NCI-H226 (cell line): ENCODE measurements at places on chromosomes 6 and 20.

DNA sequence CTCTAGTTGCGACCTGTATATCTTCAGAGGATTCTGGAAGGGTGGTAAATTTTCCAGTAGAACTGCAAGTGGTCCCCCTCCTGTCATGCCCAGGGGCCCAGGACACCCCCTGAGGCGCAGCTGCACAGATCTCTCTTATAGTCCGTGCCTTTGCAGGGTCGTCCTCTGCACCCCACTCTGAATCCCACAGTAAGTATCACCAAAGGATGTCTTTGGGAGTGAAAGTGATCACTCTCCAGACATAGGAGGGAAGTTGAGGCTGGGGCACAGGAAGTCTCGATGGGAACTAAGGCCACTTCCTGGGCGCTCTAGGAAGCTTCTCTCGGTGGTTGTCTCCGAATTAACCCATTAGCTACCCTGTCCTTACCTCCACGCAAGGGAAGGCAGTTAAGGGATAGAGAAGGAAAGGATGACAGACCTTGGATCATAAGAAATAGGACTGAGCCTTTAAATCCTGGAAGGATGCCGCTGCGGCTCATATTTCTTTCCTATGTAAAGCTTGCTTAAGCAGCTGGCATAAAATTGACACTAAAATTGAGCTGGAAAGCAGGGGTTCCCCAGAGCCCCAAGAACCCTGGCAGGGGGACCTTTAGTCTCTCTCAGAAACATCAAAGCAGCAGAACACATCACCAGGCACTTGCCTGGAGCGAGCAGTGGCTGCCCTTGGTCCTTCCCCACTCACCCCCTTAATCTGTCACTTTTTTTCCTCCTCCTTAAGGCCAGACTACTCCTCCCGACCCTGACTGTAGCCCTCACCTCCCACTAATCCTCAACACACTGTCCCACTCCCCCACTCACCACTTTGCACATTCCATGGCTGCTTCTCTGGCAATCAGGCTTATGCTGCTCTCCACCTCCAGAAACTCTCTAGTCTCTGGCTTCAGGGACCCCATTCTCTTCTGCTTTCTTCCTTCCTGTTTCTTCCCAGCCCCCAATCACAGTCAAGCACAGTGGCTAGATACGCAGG lies at the start of gene ZKSCAN4:
Gene ZKSCAN4 (minus strand): TSS at position 261 of the 967 bp plus-strand sequence. CDS start 289 bp downstream, outside the sequence.
- DNase-seq: peak; percentile 76

DNA sequence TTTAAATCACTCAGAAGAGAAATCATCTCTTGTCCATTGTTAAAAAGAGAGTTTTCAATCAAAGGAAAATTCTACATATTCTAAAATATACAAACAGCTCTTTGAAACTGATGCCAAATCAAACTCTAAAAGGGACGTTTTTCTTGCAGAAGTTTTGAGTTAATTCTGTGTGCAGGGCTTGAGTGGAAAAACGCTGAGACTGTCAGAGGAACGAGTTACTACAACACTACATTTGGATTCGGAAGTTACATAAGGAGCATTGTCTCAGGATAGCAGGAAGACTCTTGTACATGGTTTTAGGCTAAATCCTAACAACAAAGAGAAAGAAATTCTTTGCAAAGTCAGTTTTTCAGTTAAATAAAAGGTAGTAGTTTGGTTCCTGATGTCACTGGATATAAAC lies 155.7 kb upstream of the SUPT3H start:
- no peak for DNase-seq

DNA sequence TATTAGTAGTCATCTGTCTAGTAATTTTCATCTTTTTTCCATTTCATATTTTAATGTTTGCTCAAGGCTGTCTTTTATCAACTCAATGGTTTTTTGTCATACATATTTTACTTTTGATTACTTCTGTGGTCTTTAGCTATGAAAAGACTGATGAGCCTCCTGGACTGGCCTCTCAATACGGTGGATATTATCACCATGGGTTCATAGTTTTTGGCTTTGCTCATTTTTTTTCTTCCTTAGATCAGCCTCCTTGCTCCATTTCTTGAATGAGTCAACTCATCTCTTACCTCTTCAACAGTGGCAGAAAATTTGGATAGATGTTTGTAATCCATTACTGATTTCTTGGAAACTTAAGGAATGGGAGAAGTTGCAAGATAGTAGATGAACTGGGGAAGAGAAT lies 80.1 kb upstream of the ELOVL5 start:
- peak; percentile 62 for DNase-seq

DNA sequence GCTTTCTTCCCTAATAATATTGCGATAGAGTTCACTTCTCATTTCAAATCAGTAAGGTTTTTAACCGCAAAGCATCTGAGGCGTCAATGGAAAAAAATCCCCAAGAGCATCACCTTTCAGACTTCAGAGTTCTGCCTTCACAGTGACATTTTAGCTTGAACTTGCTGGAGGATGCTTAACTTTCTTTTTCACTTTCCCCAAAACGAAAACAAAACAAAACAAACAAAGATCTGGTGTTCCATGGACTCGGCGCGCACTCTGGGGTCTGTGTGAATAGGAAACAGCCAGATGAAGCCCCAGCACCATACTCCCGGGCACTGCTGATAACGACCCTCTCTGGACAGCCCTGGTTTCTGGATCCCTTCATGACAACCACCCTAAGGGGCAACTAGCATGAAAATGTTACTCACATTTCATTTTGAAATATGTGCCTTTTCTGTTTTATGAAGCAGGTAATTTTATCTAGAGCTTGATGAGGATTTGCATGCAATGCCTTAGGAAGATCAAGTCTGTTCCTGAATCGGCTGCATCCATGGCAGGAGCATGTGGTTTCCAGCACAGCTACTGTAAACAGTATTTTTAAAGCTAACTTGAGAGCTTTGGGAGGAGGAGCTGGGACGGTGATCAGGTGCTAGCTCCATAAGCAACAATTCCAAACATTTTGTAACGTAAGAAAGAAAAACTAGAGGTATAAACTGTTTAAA lies 44.5 kb downstream of the RAMACL start:
- DNase-seq: no peak

- peak; percentile 88 for DNase-seq
Observed at GRCh38 chr6:119147101-119148053, 68.9 kb upstream of the FAM184A start.

DNA sequence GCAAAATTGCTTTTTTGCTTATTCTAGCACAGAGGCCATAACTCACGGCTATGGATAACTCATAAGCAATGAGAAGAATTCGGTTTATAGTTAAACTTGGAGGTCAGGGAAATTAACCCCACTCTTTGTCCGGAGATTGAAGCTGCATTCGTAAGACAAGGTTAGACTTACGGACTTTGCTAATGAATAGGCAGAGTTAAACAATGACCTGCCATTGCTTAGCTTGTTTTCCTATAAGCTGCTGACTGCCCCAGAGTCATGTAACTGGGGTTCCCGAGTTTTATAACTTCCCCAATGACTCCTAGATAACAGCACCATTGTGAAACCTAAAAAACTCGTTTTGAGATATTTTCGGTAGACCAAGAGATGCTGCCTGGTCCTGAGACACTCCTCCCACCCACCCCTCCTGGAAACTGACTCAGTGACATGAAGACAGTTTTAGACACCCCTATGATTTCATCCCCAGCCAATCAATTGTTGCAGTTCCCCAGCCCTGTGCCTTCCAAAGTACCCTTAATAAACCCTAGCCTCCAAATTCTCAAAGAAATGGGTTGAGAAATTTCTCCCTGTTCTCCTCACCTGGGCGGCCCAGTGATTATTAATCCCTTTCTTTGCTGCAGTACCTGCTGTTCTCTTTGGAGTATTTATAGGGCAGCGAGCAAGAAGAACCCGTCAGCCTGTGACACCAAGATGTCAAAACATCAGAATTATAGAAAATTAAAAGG lies 33.1 kb upstream of the MCUR1 start:
- DNase-seq: no peak

DNA sequence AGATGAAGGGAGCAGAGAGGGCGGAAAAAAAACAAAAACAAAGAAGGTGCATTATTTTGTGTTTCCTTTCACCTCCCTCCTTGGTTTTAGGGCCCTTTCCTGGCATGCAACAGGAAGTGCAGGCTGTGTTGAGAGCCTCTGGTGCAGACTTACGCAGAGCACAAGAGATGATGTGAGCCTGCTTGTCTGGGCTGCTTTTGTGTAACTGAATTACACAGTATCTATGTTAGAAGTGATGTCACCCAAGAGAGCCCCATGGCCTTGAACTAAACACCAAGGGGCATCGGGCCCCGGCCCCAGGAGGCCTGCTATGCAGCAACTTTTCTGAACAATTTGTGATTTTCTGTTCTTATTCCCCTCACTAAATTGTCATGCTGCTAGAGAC lies 25.5 kb downstream of the GNAS start:
- DNase-seq: no peak

DNA sequence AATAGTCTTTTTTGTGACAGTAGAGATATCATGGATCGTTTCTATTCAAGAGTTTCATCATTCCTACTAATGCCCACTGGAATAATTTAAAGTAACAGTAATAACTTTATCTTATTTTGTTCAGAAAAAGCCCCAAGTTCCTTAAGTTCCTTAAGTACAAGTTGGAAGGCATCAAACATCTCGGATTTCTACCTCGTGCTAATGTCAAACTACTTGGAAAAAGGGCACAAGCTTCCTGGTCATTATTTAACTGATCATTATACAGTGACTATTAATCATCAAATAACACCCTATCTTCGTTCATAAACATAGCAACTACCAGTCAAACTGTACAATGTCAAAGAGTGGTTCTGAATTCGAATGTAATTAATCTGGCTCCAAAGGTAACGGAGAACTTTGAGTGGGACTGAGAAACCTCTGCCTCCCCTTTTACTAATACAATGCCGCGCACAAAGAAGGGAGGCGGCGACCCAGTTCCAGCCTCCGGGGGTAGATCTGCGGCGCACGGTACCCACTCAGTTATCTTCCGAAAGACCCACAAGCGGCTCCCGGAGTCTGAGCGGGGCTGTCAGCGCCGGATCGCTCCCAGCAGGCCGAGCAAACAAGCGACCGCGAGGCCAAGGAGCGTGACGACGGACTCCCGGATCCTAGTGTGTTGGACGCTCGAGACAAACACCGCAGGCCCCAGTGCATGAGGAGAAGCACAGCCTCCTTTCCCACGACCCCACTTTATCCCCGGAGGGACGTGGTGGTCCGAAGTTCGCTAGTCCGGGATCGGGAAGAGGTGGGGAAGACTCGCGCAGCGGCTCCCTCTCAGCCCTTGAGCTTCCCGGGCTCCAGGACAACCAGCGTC lies 716 bp downstream of the SHPRH start:
- DNase-seq: peak; percentile 3

- DNase-seq: peak; percentile 3
Observed at GRCh38 chr20:5788385-5788895, 38.2 kb downstream of the SHLD1 start.

GRCh38 chr20:59136027-59136426 lies 27.6 kb upstream of the ZNF831 start:
- no peak for DNase-seq

GRCh38 chr6:169786349-169786748 lies 34.9 kb downstream of the ERMARD start:
- DNase-seq: no peak

DNA sequence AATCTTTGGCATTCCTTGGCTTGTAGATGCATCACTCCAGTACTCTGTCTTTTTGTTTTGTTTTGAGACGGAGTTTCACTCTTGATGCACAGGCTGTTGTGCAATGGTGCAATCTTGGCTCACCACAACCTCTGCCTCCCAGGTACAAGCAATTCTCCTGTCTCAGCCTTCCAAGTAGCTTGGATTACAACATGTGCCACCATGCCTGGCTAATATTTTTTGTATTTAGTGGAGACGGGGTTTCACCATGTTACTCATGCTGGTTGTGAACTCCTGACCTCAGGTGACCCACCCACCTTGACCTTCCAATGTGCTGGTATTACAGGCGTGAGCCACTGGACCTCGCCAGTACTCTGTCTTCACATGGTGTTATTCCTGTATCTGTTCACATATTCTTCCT lies 35.8 kb upstream of the LGSN start:
- DNase-seq: no peak

DNA sequence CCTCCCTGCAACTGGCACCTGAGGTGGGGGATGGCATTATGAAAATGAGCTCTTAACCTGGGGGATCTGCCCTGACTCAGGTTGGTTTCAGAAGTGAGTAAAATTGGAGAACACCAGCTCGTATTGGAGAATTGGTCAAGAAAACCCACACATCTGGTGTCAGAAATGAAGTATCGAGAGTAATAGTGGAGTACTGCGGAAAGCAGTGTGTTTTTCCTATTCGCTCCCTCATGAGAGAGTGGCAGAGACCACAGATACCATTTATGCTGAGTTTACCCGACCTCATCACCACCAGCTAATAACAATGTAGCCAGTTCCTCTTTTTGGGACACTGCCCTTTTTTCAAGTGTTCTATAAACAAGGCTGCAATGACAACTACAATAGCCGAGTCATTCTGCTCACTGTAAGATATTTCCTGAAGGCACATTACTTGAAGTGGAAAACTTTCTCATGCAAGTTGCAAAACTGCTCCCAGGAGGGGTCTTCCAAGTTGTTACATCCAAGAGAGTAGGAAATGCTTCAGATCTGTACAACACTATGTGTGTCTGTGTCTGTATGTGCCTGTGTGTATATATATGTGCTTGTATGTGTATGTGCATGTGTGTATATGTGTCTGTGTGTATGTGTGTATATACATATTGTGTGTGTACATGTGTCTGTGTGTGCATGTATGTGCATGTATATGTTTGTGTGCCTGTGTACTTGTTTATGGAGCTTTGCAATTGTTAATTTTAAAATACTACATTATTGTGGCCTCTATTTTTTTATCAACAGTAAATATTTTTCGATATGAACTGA lies 106.0 kb upstream of the CST7 start:
- DNase-seq: no peak

- peak; percentile 30 for DNase-seq
Observed at GRCh38 chr6:91634791-91635190, 1047.9 kb upstream of the MAP3K7 start.

DNA sequence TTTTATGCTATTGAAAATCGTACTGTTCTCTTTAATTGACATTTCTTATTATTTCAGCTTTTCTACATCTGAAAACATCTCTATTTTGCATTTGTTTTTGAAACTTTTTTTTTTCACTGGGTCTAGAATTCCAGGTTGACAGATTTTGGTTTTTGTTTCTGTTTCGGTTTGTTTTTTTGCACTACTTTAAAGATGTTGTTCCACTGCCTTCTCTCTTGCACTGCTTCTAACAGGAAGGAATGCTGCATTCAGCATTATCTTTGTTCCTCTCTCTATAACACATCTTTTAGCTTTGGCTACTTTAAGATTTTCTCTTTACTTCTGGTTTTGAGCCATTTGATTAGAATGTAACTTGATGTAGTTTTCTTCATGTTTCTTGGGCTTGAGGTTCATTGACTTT lies 20.1 kb upstream of the SLC17A1 start:
- DNase-seq: no peak

- DNase-seq: no peak
Observed at GRCh38 chr20:8721098-8721497, 347.8 kb upstream of the PLCB4 start.
